NCI-H446 treated with DMSO at 0.1 percent for 48 hours (cell line): ENCODE measurements at places on chromosomes 16 and 17.

DNA sequence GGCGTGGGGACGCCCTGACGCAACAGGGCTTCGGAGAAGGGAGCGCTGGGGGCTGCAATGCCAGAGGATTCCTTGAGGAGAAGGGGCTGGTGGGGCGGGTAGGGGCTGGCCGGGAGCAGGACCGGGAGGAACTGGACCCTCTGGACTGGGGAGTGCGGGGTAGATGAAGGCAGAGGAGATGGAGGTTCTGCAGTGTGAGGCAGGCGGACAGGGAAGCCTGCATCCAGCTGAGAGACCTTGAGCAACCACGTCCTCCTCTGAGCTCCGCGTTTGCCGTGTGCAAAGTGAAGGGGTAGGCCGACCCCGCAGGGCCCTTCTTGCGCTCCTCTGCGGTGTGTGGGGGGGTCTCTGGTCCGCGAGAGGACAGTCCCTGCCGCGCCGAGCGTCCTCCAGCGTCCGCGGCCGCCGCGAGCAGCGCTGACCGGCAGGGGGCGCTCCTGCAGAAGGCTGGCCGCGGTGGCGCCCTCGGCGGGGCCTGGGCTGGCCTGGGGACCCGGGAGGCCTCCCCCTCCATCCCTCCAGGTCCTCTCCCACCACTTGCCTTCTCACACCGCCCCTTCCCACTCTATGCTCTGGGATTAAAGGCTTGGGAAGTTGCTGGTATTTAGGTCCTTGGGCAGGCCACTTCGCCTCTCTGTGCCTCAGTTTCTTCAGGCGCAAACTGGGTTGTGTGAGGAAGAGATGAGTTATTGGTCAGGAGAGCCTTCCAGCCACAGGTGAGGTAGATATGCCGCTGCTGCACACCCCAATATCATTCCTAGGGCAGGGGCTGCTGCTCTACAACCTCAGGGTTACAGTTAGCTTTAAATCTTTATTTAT, 9.6 kb upstream of the WNT9B start:
- no peak for DNase-seq

GRCh38 chr17:83190004-83190385, 110.6 kb downstream of the METRNL start:
- no peak for DNase-seq

DNA sequence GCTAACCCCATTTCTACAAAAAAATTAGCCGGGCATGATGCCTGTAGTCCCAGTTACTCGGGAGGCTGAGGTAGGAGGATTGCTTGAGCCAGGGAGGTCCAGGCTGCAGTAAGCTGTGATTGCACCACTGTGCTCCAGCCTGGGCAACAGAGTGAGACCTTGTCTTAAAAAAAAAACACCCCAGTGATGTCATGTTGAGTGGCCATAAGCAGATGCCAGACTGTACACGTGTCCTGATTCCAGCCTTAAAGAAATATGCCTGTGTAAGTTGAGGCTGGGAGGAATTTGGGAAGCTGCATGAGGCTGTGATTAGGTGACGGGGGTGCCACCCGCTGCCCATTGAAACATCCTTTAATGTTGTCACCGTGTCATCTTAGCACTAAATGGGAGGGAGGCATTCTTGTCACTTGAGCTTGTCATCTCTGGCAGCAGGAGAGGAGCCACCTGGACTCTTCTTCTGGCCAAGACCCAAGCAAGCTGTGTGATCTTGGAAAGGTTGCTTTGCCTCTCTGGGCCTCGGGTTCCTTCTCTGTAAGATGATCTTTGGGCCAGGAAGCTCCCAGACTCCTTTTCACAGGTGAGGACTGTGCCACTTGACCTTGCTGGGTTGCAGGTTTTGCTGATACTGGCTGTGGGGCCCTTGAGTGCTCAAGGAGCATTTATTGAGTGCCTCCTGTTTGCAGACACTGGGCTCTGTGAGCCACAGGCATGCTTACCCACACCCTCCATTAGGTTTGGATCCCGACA, 98.3 kb upstream of the CIBAR2 start:
- DNase-seq, result no peak

DNA sequence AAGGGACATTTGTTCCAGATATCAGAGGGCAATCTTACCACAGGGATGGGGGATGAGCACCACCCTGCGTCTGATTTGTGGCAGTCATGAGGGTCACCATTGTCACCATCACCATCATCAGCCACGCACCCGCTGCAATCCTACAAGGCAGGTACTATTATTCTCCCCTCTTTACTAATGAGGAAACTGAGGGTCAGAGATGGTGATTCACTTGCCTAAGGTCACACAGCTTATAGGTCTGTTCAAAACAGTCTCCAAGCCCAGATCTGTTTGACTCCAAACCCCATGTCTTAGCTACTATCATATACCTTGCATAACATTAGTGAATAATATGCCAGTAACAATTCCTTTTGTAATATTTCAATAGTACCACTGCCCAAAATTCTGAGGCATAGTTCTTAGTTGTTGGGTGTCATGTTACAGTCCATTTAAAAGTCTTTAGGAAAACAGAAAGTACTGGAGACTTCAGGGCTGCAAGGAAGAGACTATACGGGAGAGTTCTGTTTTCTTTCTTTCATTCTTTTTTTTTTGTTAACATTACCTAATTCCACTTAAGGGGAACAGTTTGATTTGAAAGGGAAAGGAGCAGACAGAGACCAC, 166.4 kb downstream of the C16orf95 start:
- DNase-seq, result no peak

- DNase-seq, result no peak
Measured at GRCh38 chr17:67125924-67126323, 81.6 kb downstream of the CACNG1 start.

GRCh38 chr16:12002447-12003006, 26.0 kb downstream of the SNX29 start:
- no peak for DNase-seq

DNA sequence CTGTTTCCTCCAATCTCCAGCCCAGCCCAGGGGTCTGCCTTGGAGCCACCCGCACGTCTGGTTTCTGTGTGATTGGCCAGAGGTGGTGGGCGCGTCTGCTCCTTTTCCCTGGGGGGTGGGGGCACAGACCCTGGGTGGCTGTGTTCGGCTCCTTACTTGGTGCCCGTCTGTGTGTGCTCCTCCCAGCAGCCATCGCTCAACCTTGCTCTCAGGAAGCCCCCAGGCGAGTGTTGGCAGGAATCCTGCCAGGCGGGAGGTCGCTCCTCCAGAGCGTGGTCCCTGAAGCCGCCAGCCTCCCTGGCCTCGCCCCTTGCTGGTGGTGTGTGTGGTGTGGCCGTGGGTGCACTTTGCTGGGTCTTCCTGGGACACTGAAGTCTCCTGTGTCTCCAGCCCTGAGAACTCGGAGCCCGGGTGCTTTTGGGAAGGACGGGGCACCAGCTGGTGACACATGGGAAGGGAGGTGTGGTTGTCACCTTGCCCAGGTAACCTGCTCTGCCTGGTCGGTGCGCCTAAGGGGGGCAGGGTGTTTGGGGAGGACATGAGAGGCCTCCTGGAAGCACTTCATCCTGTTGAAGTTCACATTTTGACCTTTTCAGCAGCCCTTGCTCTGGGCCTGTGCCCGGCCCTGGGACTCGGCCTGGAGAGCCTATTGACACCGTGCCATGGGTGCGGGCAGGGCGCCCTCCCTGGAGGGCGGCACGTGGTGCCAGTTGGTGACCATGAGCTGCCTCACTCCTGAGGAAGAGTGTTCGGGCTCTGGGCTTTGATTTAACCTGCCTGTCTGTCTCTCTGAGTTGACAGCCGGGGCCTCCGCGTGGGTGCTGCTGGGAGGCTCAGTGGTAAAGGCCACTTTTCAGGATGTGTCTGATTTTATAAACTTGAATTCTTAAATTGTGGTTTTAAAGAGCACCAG, 49.0 kb upstream of the ZNF750 start:
- no peak for DNase-seq

DNA sequence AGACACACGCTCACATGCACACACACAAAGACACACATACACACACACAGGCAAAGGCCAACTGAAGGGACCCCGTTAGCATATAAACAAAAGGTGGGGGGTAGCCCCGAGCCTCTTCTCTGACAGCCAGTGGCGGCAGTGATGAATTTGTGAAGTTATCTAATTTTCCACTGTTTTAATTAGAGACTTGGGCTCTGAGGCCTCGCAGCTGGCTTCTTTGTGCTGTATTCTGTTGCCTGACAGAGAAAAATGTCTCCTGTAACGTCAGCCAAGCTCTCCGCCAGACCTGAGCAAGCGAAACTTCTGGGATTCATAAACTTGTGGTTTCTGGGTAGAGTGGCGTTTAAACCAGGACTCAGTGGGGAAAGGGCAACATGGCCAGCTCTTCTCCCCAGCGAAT, 113.9 kb upstream of the FOXF1 start:
- DNase-seq, result no peak

GRCh38 chr16:90015586-90016338, 3.5 kb downstream of the DBNDD1 start:
- DNase-seq, result no peak

GRCh38 chr17:82684228-82684841, 14.2 kb downstream of the RAB40B start:
- DNase-seq, result no peak

DNA sequence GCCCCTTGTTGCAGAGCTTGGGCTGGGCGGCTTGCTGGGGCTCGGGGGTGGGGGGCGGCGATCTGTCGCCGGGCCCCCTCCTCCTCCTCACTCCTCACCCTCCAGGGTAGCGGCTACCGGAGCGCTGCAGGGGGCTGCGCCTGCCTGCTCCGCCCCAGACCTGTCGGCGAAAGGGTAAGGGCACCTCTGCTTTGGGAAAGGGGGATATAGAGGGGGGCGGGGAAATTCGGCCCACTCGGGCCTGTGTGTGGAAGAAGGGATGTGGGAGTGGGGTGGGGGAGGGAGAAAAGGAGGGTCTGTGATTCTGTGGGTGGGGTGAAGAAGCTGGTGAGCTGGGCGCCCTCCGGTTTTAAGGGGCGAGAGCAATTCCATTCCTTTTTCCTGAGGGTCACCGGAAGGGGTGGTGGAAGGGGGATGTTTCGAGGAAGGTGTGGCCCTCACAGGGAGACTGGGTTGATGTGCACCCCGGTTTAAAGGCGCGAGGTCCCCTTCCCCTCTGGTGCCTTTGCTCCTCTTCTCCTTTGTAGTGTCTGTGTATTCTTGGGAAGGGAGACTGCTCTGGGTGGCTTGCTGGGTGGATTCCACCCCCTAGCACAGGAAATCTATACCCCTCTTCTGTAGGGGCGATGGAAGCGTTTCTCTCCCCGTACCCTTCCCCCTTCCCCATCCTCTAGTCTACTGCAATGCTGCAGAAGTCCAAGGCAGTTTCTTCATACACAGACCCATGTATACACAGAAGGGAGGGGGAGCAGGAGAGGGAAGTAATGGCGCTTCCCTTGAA, 878 bp downstream of the TAOK1 start:
- DNase-seq, result no peak

DNA sequence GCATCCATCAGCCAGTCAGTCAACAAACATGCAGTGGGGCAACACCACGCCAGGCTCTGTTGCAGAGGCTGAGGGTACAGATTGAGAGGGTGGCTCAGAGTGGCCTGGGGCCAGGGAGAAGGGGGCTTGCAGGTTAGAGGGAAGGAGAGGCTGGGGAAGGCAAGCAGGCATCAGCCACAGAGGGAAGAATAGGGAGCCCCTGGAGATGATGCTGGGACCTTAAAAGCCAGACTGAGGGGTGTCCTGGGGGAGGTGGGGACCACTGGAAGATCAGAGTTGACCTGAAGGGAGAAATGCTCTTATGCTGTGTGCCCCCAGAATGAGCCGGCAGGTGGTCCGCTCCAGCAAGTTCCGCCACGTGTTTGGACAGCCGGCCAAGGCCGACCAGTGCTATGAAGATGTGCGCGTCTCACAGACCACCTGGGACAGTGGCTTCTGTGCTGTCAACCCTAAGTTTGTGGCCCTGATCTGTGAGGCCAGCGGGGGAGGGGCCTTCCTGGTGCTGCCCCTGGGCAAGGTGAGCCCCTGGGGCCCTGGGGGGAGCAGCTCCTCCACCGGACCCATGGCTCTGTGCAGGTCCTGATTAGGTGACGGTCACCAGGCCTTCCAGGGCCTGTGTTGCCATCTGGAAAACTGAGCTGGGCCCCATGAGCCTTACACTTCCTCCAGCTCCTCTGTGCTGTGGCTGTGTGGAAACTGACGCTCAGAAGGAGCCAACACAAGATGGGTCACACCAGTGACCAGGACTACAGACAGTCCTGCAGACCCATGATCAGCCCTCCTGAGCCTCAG, 1.7 kb downstream of the CORO1A start:
- no peak for DNase-seq

GRCh38 chr17:38455288-38455915, 27.1 kb downstream of the ARHGAP23 start:
- DNase-seq, result no peak

- no peak for DNase-seq
Measured at GRCh38 chr17:66971264-66971663, 6.8 kb downstream of the CACNG4 start.

DNA sequence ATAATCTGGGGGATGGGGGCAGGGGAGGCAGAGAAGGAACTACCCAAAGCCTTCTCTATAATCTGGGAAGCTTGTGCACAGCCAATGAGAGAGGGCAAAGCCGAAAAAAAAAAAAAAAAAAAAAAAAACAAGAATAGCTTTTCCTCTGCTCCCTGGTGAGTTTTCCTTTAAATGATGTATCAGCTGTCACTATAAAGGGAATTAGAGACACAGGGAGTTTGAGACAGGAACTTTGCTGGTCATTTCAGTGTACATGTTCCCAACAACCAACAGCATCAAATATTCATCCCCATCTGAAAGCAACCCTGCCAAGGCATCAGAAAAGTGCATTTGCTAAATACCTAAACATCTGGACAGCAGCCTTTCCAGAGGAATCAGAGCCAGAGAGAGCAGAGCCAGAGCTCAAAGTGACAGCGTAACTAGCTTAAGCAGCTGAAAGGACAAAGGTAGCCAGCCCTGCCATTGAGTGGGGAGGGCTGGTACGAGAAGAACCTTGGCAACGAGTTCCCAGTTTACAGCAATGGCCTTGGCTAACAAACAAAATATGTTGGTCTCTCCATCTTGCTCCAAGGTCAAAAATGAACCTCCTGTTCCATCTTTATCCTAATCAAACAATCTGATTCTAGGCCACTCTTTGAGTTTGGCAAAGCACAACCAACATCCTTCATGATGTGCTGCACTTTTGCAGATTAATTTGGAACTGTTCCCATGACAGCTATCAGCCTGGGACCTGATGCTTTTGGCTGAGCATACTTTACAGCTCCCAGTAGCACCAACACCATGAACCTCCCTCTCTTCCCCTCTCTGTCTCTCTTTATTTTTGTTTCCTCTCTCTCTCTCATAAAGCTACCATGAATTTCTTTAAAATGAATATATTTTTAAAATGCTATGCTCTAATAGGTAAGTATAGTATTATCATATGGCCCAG, 143.7 kb upstream of the GNAO1 start:
- peak; percentile 54 for DNase-seq

DNA sequence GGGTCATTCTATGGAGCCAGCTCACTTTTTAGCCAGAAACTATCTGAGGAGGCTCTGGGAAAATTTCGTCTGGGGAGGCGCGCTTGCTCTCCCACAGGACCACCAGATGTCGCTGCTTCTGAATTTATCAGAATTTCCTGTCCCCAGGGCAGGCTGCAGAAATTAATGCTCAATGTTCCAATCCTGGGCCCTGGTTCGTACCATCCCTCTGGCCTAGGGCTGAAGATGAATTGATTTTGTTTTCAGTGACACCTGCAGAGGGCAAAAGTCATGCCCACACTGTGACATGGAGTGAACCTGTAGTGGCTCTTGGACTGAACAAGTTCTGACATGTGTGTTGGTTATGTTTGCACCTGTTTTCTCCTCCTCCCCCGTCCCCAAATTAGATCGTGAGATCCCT, 482.6 kb downstream of the NPIPA7 start:
- DNase-seq, result no peak

- no peak for DNase-seq
Measured at GRCh38 chr17:75502072-75502720, 13.1 kb downstream of the CASKIN2 start.
